Tibial nerve (tissue), 4 donors: ENCODE measurements at places on chromosomes 6 and 20.
A peak's percentile ranks its signal among the peaks of the same experiment; 100 is the strongest.

- DNase-seq = no peak
Observed at GRCh38 chr6:120553353-120553752, 780.9 kb downstream of the TBC1D32 start.

GRCh38 chr6:146305951-146306350 lies 237.7 kb upstream of the RAB32 start:
- DNase-seq = no peak

DNA sequence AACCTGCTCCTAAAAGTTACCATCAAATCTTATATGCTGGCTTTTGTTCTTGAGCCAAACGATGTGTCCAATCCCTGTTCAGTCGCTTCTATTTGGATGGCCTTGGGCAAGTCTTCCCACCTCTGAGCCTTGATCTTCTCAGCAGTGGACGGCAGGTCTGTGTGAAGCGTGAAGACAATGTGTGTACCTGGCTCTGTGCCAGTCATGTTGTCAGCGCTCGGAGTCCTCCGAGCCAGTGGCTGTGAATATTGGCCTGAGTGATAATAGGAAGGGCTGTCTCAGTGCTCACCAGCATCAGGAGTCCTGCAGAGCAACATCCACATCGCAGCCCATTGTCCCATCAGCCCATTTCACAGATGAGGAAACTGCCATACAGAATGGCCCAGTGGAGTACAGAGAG lies 219.0 kb downstream of the CDC5L start:
- no peak for DNase-seq

- DNase-seq = peak; percentile 21
Observed at GRCh38 chr6:32666420-32667300, at the start of gene HLA-DQB1. HLA-DQB1 (minus strand) TSS chr6:32666657; CDS start chr6:32666607, 50 bp downstream.

DNA sequence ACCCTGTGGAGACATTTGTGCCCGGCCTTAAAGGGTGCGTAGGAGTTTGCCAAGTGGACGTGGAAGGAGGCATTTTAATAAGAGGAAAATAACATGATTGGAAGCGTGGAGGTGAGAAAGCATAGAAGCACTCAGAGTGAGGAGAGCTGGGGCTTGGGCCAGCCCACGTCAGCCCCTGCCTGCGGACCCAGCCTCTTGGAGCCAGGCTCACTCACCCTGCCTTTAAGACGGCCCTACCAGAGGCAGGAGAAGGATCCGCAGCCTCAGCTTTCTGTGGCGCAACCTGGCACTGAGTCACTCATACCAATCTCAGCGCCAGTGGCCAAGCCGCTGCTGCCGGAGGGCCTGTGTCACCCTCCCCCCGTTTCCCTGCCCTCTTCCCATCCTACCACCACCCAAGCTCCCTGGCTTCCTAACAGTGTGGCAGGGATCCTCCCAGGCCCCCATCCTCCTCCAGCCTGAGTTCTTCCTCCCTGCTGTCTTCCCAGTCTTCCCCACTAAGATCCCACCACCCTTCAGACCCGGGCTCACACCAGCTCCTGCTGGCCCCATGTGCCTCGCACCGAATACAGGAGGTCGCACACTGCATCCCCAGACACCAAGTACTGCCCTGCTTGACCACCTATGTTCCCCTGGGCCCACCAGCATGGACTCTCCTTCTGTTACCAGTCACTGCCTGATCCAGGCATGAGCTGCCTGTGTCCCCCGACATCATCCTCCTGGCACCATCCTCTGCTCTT lies 285.2 kb downstream of the UST start:
- DNase-seq = no peak

GRCh38 chr6:154012852-154013251 lies 26.2 kb upstream of the OPRM1 start:
- DNase-seq = no peak

- no peak for DNase-seq
Observed at GRCh38 chr20:19231359-19232035, 19.1 kb downstream of the SLC24A3 start.

DNA sequence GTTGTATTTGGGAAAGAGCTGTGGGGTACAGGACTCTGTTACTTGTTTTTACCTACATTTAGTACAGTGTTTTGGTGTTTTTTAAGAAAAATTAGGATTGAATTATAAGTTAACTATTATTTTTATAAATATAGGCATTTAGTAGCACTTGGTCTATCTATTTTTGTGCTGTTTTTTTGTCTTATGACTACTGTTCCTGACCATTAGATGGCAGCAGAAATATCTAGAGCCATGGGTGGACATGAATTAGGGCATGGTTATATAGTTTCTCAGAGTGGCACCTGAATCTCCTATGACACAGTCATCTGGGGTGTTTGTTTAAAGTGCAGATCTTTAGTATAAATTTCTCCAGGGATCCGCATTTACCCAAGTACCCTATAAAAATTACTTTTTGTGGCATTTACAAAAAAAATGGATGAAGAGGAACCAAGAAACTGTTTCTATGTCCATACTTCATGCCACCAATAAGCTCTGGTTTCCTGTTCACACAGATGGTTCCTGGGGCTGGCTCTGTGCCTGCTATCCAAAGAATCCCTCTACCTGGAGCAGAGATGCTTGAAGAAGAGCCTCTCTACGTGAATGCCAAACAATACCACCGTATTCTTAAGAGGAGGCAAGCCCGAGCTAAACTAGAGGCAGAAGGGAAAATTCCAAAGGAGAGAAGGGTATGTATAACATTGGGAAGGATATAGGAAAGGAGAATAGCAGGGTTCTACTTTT lies 19.8 kb downstream of the NFYA start:
- no peak for DNase-seq

DNA sequence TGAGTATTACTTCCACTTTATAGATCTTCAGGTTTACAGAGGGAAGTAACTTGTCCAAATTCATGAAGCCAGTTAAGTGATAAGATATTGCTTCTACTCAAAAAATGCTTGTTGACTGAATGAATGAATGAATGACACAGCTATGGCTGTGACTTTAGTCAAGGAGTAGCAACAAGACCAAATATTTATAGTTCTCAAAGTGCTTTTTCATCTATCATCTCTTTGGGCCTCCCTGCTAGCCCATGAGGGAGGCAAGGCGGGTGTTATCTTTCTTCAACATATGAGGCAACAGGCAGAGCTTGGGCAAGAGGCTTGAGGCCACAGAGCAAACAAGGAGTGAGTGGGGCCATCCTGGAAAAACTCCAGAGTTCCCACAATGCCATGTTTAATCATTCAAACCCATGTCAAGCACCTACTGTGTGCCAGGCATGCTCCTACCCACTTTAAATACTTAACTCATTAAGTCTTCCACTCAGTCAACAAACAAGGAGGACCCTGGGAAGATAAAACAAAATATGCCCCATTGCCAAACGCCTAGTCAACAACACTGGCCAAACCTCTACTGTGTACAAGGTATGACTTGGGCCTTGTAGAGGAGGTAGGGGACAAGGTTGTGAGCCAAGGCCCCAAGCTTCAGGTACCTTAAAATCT lies 15.9 kb downstream of the BCL2L1 start:
- no peak for DNase-seq

DNA sequence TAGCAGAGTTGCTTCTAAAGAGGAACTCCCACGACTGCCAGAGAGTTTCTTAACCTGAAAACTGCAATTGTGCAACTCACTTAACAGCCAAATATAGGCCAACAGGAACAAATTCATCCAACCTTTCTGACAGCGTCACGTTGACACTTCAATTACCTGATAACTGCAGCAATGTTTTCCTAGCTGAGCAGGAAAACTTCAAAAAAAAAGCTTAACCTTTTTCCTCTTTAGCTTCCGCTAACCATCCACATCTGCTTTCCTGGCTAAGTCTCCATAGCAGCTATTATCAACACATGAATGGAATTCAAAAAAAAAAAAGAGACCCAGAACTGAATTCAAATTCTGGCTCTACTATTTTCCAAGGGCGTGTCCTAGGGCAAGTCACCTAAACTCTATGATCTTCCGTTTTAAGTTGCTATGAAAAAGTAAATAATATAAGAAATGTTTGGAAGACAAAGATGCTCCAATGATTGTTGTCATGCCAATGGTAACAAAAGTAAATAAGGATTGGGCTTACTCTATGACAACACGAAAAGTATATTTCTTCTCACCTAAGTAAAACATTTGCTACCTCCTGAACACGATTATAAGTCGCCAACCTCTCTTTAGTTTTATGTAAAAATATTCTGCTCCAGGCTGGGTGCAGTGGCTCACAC lies 524.6 kb upstream of the JARID2 start:
- no peak for DNase-seq

- DNase-seq = no peak
Observed at GRCh38 chr20:46743088-46743487, 33.6 kb downstream of the SLC2A10 start.

DNA sequence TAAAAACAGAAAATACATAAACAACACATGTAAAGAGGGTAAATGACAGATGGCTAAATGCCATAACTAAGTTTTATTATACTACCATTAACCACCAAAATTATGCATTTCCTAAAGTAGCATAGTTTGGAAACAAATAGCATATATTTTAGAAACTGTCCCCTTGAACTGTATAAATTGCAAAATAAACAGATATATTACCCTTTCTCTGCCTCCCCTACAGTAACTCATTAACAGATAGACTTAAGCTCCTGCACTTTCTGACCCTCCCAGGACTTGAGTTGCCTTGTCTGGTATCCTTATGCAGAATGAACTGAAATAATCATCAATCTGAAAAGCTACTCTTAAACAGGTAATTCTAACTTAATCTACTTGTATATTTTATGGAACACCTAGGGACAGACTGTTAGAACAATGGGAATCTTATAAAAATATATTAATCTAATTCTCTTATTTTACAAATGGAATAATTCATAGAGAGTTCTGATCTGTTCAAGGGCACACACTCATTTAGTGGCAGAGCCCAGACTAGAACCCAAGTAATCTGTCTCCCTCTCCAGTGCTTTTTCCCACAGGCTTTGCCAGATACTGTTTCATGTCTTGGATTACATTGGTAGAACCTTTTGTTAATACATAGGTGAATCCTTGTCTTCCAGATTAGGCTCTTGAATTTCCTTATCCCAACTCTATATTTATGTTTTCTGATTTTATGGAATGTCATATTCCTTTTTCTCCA lies 50.6 kb upstream of the LOC128125822 start:
- no peak for DNase-seq

GRCh38 chr6:106192824-106193223 lies 106.7 kb downstream of the PRDM1 start:
- DNase-seq = no peak

DNA sequence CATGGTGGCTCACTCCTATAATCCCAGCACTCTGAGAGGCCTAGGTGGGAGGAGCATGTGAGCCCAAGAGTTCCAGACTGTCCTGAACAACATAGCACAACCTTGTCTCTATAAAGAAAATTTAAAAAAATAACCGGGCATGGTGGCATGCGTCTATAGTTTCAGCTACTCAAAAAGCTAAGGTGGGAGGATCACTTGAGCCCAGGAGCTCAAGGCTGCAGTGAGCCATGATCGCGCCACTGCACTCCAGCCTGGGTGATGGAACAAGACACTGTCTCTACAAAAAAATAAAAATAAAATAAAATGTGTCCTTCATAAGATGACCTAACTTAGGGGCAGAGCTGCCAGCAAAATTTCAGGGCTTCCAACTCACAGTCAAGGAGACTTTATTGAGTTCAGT lies 12.6 kb downstream of the ID4 start:
- DNase-seq = no peak

DNA sequence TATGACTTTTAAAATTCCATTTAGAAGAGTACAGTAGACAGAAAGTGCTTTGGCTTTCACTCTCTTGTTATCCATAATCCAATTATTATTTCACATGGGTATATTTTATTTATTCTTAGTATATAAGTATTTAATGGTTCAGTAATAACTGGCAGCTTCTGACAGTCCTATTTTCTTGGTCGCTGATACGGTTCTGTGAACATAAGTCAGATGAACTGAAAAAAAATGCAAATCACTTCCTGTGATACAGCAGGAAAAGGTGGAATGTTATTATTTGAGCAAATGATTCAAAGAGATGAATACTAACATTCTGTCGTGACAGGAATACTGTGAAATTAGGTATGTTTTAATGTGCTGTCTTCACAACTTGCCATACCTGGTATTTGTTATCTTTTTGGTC lies 132.3 kb downstream of the ARHGAP18 start:
- no peak for DNase-seq

DNA sequence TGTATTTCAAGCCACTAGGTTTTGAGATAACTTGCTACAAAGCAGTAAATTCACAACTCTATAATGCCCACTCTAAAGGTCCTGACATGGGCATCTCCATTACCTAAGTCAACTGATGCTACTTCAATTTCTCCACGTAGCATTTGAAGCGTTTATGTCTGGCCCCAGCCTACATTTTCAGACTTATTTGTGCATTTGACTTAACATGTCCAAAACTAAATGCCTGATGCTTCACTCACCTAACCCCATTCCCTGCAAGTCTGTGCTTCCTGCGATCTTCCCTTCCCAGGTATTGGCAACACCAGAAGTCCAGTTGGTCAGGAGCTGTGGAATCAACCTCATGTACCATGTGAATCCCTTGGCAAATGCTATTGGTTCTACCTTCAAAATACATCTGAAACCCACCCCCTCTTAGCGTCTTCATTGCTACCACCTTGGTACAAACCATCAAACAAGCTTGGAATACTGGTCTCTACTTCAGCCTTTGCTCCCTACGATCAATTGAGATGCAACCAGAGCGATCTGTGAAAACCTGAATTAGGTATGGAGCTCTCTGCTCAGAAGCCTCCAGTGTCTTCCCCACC lies 12.8 kb upstream of the ZNFX1 start:
- no peak for DNase-seq

- no peak for DNase-seq
Observed at GRCh38 chr6:163248051-163248450, 166.5 kb upstream of the QKI start.

- no peak for DNase-seq
Observed at GRCh38 chr6:134447423-134447822, 129.5 kb upstream of the SGK1 start.

- peak; percentile 32 for DNase-seq
Observed at GRCh38 chr6:116511424-116512110, at the start of gene CALHM5. CALHM5 (plus strand) TSS chr6:116511639; CDS start chr6:116511697, 58 bp downstream.

DNA sequence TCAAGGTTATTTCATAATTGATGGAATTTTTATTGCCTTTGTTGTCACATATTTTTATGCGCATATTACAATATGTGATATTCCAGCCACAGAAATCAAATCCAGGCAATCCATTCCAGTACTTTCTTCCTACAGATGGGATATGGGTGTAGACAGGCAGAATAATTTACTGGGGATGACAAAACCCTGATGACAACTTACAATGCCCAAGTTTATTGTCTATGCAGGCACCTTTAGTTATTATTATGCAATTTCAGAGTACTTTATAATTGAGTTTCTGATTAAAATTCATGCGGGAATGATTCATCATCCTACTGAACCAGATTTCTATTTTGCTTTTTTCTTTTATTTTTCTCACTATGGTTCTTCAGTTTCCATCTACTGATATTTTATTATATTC lies 358.7 kb downstream of the LMBRD1 start:
- DNase-seq = no peak
